ENCODE measurements at places on chromosomes 2 and 18.

DNA sequence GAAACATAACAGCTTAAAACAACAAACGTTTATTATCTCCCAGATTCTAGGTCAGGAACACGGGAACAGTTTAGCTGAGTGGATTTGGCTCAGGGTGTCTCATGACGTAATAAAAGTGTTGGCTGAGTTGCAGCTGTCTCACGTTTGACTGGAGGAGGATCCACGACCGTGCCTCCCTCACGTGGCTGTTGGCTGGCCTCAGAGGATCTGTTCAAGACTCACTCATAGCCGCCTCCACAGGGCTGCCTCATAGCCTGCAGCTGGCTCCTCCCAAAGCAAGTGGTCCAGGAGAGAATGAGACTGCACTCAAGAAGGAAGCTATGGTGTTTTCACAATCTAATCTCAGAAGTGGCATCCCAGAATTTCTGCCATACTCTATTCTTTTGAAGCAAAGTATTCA lies 167.1 kb downstream of the RPRM start:
- DNase-seq, result no peak
- H3K27me3 ChIP-seq, result no peaks in the 10 kb centered on the region
- H3K4me3 ChIP-seq, result no peak overlapping the region
- H3K4me1 ChIP-seq, result no peaks in the 10 kb centered on the region
- no peak overlapping the region for H3K27ac ChIP-seq
- H3K36me3 ChIP-seq, result no peaks in the 10 kb centered on the region

DNA sequence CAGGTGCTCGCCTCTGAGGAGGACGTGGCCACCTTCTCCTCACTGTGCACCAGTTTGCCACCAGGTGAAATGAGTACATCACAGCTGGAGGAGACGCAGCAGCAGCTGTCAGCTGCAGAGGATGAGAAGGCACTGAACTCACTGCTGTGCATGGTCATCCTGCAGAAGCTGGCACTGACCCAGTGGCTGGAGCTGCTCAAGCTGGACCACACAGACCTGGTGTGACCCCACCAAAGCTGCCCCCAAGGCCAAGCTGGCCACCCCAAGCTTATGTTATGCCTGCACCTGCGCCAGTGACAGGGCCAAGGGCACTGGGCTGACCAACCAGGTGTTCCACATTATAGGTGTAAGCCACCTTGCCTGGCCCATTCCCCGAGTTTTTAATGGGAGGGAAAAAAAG lies 19.3 kb downstream of the CLK1 start:
- DNase-seq, result no peak
- no peaks in the 10 kb centered on the region for H3K36me3 ChIP-seq
- H3K27ac ChIP-seq, result no peak overlapping the region
- H3K4me3 ChIP-seq, result no peak overlapping the region
- H3K27me3 ChIP-seq, result no peaks in the 10 kb centered on the region

DNA sequence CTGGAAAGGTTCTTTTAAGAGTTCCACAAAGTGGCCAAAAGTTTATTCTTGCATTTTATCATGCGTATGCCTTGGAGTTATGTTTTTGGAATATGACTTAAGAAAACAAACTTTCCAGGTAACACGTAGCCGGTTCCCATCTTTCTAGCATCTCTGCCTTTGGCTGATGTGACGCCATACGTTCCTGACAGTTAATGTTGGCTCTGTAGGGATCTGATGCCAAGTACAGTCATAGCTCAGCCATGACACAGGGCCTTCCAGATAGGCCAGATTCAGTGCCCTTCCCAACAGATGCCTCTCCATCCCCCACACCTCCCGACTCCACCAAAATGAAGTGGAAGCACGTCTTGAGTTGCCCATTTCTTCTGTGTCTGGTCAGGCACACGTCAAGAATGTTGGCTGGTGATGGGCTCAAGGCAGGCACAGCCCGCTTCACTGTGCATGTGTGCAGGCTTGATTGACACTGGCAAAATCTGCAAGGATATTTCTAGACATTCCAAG lies 51.0 kb upstream of the THOC1 start:
- H3K36me3 ChIP-seq, result no peaks in the 10 kb centered on the region
- no peak overlapping the region for H3K27ac ChIP-seq
- H3K4me1 ChIP-seq, result peaks cover 8% of the 10 kb centered on the region
- no peaks in the 10 kb centered on the region for H3K27me3 ChIP-seq

GRCh38 chr18:41553716-41554115 lies 401.3 kb upstream of the PIK3C3 start:
- no peaks in the 10 kb centered on the region for H3K4me1 ChIP-seq
- H3K27me3 ChIP-seq, result no peaks in the 10 kb centered on the region
- no peak for DNase-seq
- H3K36me3 ChIP-seq, result no peaks in the 10 kb centered on the region
- no peak overlapping the region for H3K4me3 ChIP-seq

DNA sequence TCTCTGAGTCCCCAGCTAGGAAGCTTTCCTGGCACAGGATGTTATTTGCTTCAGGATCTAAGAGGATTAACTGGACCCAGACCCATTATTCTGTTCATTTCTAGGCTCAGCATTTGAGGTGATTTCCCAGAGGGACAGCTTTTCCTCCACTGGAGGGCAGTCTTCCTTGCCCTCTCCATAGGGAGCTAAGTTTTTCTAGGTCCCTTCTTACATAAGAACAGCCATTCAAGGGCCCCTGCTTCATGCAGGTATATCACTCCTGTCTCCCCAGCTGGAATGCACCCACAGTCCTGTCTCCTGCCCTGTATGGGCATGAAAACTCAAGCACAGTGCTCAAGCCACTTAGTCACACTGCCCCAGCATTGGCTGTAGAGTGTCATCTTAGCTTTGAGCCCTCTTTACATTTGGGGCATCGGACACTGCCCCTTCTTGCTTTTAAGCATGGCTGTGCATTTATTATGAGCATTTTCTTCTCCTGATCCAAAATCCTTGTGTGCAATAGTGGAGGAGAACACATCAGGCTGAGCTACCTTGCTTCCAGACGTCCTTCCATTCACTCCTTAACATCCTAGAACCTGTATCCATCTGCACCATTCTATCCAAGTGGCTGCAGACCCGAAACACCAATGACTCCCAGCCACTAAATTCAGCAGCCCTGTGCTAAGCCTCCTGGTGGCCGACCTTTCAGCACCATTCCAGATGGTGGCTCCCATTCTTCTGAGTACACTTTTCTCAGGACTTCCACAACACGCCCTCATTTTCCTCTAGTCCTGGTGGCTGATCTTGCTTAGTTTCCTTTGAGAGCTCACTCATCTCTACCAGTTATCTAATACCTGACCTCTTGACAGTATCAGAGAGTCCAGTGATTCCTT lies 80.0 kb downstream of the COPS8 start:
- no peak overlapping the region for H3K4me3 ChIP-seq
- no peaks in the 10 kb centered on the region for H3K4me1 ChIP-seq
- DNase-seq, result no peak
- H3K27me3 ChIP-seq, result peaks cover 2% of the 10 kb centered on the region

- no peak overlapping the region for H3K27ac ChIP-seq
- no peaks in the 10 kb centered on the region for H3K36me3 ChIP-seq
- no peaks in the 10 kb centered on the region for H3K27me3 ChIP-seq
- DNase-seq, result no peak
Observed at GRCh38 chr2:233795735-233796171, 17.6 kb downstream of the MROH2A start.
